ENCODE measurements at places on chromosomes 12 and 14.

DNA sequence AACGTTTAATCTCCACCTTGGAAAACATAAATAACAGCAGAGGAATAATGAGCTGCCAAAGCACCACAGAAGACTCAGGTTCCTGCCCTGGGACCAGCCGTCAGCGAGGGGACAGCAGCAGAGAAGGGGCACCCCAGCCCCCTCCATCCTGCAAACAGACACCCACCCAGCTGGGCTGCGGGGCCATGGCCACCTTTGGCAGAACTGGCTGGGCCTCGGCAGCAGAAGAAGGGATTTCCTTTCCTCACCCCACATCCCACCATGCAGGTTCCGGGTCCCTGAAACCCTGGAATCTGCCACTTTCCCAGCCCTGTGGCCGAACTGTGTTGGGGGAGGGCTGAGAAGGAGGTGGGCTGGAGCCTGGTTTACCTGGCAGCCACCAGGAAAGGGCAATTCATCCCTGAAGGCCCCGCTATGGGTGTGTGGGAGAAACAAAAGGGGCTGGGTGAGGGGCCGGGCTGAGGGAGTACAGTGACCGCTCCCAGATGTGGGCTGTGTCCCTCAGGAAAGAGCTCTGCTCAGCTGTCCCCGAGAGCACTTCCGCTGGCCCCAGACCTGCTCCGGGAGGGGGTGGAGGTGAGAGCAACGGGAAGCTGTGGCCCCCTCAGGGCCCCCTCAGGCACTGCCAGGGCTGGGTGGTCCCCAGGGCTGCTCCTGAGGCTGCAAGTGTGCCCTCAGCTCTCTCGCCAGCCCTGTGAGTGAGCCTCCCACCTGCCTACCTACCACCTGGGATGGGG lies 3.8 kb downstream of the PGF start:
- DNase-seq: no peak

GRCh38 chr12:53530920-53531319 lies 23.6 kb upstream of the NPFF start:
- no peak for DNase-seq

- DNase-seq: no peak
Observed at GRCh38 chr14:21923820-21924219, 250.2 kb upstream of the OR4E1 start.

- no peak for DNase-seq
Observed at GRCh38 chr12:39012870-39013269, 107.5 kb upstream of the CPNE8 start.

- DNase-seq: no peak
Observed at GRCh38 chr14:89409961-89410360, 7.1 kb downstream of the FOXN3 start.

DNA sequence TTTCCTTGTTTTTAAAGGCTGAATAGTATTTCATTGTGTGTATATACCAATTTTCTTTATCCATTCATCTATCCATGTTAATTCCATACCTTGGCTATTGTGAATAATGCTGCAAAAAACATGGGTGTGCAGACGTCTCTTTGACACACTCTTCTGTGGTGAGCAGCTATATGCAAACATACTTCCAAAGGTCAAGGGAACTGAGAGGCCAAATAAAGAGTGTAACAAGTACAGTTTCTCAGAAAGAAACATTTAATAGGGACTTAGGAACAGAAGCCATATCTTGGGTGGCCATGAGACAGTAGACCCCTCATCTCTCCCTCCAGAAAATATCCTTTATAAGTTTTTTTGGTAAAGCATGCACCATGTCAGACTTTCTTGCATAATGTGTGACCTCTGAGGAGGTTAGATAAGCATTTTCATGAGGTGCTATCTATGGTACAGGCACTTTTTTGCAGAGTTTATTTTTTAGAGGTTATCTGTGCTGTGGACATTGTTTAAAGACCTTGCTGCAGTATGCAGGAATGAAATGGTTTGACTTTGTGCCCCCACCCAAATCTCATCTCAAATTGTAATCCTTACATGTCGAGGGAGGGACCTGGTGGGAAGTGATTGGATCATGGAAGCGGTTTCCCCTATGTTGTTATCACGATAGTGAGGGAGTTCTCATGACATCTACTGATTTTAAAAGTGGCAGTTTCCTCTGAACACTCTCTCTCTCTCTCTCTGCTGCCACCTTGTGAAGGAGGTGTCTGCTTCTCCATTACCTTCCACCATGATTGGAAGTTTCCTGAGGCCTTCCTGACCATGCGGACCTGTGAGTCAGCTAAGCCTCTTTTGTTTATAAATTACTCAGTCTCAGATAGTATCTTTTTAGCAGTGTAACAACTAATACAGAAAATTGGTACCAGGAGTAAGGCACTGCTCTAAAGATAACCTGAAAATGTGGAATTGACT lies 1202.3 kb downstream of the GALC start:
- no peak for DNase-seq

GRCh38 chr12:58814036-58814435 lies 106.3 kb downstream of the LRIG3 start:
- no peak for DNase-seq

GRCh38 chr12:16392846-16393535 lies 45.5 kb downstream of the MGST1 start:
- no peak for DNase-seq

- DNase-seq: no peak
Observed at GRCh38 chr12:120397824-120398540, 29.0 kb upstream of the MSI1 start.

DNA sequence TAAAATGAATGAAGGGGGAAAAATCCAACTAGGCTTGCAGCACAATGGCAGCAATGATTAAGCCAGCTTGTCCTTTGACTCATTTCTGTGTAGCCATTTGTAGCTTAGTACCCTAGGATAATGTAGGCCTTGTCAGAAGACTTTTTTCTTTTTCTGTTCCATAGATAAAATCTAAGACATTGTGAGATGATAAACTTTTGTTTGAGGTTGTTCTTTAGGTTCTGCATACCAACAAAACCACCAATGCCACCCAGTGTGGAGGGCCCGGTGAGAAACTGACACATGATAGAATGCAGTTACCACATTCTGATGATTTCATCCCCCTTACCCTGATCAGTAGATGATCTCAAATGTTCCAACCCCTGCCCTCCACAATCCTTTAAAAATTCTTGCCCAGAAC lies 6.6 kb upstream of the KLRD1 start:
- DNase-seq: no peak

DNA sequence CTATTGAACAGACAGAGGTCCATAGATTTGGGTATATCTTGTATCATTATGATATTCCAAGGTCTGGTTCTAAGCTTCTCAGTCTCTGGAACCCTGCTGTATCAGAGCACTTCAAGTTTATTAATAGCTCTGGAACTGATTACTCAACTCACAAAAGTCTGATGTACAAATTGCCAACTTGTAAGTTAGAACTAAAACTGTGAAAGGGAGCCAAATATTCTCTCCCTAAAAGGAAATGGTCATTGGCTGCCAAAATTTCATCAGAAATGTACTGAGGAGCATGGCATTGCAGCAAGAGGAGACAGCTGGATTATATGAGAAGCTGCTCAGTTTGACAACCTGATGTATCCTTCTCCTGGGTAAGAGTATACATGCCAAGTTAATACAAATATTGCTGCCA lies 828.8 kb upstream of the SEL1L start:
- DNase-seq: no peak

DNA sequence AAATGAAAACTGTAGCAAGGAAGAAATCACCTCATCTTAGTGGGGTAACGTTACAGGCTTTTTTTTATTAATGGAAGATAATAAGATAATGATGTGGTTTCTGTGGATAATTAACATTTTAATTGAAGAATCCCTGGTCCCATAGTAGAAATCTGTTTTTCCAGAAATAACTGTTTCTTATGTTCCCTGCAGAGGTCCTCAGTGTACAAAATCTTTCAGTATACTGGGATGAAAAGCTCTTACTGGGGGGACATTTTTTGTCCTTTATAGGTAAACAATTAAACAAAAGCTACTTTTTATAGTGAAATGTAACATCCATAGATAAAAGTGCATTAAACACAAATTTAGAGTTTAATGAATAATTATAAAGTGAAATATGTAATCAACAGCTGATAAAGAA lies 312.2 kb downstream of the ATXN7L3B start:
- no peak for DNase-seq

DNA sequence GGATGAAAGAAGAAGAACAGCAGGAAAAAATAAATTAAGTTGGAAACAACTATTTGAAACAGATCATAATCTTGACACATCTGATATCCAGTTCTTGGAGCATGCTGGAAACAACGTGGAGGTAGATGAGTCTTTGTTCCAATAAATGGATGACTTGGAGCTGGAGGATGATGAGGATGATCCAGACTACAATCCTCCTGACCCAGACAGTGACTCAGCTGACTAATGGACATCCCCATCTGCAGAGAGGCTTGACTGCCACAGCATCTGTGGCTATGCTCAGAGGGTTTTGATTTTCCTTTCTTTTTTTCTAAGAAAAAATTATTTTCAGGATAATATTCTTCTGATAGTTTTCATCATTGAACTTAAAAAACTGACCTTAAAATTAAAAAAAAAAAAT lies 6.2 kb upstream of the ZDHHC17 start:
- no peak for DNase-seq

DNA sequence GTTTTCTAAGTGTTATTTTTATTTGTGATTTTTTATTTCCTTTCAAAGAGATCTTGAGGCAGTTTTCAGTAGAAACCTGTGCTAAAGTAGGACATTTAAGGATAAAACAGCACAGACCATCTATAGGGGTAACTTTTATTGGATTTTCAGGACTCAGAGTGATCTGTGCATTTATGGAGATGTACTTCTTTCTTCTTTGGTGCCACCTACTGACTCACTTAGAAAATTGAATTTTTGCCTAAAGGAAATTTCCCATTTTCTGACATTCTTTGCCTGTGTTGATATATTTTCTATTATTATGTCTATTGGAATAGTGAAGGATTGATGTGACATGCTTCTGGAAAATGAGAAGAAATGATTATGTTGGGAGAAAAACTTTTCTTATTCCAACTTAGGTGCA lies 113.0 kb downstream of the UNC79 start:
- no peak for DNase-seq

- DNase-seq: no peak
Observed at GRCh38 chr12:104455578-104456416, 951 bp upstream of the CHST11 start.

DNA sequence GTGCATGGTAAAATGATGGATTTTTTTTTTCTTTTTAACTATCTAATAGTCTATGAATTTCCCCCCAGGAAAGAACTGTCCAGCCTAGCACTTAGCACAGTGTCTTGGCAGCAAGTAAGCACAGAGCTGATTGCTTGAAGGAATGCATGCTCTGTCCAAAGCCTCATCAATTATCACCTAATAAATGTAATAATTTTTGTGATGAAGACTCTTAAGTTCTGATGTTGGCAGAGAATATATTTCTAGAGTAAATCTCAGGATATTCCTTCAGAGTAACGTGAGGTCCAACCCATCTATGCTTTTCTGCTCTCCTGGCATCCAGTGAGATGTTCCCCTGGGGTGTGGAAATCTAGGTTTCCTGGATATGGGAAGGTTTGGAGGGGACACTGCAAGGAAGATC lies 152.4 kb downstream of the TMX1 start:
- no peak for DNase-seq

DNA sequence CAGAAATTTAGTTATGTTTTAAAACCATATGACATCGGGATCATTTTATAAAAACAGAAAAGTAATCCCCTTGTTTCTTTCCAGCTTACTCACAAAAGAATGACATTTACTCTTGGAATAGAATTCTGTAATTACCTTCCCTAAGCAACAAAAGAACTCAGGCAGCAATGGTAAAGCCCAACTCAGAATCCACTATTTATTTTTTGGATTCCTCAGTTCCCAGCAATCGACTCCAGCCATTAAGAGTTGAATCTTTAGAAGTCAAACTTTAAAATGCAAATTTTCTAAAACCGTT lies 65.9 kb downstream of the FOXN3 start:
- no peak for DNase-seq

GRCh38 chr12:50581226-50582184 lies 76.7 kb downstream of the DIP2B start:
- no peak for DNase-seq

DNA sequence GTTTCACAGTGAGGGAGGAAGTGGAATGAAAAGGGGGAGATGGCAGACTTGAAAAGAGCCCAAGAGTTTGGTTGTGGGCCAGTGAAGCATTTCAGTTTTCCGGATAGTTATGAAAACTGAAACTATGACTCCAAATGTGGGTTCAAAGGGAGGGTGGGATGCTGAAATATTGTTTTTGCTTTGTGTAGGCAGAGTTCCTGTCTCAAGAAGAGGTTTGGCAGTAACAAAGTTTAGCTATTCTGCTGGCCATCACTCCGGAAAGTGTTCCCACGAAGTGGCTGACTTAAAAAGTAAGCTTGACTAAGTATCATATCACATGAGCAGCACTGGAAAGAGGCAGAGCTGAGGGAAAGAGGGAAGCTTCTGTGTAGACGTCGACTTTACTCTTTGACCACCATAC lies 85.2 kb downstream of the CAND1 start:
- DNase-seq: no peak

DNA sequence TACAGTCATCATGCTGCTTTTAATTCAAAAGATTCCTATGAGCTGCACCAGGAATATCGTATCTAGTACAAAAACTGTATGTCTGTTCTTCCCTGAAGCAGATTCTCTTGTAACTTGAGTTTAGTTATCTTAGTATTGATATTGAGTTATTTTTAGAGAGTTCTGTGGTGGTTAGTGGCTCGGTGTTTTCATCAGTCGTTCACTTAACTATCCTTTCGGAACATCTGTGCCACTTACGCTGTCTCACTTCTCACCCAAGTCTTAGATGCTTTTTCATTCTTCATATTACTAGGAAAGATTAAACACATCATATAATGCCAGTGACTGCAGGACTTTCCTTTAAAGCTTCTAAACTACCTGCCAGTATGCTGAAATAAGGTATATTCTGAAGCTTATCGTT lies 251.0 kb downstream of the FBXL14 start:
- no peak for DNase-seq

DNA sequence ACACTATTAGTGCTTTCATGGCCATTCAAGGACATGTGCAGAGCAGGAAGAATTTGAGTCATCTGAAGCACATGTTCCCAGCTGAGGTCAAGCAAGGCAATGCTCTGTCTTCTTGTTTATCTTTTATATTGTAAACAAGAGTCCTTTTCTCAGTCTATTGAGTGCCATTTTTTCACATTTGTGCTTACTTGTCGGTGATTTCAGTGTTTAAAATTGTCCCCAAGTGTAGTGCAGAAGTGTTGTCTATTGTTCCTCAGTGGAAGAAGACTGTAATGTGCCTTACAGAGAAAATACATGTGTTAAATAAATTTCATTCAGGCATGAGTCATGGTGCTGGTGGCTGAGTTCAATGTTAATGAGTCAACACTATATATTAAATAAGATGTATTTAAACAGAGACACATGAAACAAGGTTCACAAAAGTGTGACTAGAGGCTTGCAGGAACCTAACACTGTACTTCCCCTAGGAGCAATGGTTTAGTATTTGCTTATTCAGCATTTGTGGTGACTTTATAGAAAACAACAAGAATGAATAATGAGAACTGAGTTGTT lies 391.1 kb downstream of the LRIG3 start:
- DNase-seq: no peak
